ENCODE measurements at places on chromosomes 11 and 22.

- DNase-seq = no peak
Observed at GRCh38 chr11:120326845-120327281, 1.8 kb downstream of the TLCD5 start.

DNA sequence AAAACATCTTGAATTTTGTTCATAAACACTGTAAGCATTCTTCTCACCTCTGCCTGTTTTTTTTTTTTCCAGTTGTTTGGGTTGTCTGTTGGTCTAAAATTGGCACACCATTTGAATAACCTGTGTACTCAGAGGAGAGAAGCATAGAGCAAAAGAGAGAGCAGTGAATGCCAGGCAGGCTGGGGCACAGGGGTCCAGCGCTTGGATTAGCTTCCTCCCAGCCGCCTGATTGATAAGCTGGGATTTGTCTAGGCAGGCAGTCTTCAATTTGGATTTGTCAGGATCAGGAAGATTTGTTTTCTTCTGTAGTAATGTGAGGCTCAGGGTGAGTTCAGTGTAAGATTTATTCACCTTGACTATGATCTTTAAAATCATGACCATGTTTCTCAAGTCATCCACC, 59.0 kb downstream of the ARL14EP start:
- no peak for DNase-seq

- no peak for DNase-seq
Observed at GRCh38 chr11:69078930-69079605, 30.3 kb downstream of the TPCN2 start.

GRCh38 chr11:60097189-60097588, 8.7 kb downstream of the MS4A2 start:
- no peak for DNase-seq

- DNase-seq = no peak
Observed at GRCh38 chr22:24482575-24482974, 12.6 kb upstream of the UPB1 start.

DNA sequence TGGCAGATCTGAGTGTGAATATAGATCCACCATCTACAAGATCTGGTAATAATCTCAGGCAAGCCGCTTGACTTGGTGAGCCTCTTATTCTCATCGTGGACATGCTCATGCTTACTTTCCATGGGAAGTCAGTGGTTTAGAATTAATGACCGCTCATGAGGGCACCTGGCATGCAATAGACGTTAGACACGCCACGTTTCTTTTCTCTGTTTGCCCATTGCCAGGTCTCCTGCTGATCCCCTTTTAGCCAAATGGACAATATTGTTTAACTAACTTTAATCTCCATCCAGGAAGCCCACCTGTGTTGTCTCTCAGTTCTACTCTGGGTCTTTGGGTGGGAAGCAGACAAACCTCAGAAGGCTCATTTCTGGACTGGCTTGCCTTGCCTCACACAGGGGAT, 439.1 kb downstream of the ETS1 start:
- DNase-seq = no peak

- DNase-seq = no peak
Observed at GRCh38 chr22:19574247-19574646, 50.0 kb upstream of the CLDN5 start.

GRCh38 chr11:116541460-116541859, 231.3 kb downstream of the BUD13 start:
- no peak for DNase-seq

GRCh38 chr11:69984457-69985261, 93.5 kb upstream of the ANO1 start:
- DNase-seq = no peak

DNA sequence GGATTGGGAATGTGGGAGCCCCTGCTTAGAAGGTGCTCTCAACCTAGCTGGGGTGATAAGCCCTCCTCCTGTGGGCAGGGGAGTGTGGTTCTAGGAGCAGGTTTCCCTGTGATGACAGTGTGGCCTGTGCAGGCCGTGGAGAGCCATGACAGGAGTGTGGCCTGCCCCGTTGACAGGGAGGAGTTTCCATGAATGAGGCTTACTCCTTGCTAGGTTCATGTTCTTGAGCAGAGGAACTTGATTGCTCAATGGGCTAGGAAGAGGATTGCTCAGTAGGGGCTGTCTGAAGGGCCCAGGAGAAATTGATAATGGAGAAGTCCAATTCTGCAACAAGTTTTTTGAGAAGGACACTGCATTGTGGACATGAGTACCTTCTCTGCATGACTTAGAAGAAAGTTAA, 92.0 kb downstream of the PPP6R3 start:
- no peak for DNase-seq

GRCh38 chr11:104946907-104947306, 21.5 kb downstream of the CASP4 start:
- DNase-seq = no peak

GRCh38 chr11:7605186-7605943, 67.9 kb downstream of the CYB5R2 start:
- DNase-seq = no peak

DNA sequence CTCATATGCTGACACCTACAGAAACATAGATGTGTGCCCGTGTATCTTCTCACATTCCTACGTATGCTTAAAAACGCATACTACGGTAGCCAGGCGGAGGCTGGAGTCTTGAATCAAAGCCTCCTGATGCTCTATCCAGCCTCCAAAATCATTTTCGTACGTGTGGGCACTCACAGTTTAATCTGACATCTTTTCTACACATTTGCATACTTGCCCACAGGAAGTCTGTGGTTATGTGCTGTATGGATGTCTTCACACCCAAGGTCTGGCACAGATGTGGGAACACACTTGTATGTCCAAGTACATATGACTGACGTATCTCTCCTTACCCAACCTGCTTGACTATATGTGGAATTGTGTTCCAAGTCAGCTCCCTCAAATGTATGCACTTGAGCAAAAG, 561.8 kb upstream of the CADM1 start:
- no peak for DNase-seq

GRCh38 chr22:44765571-44766285, 13.4 kb downstream of the ARHGAP8 start:
- no peak for DNase-seq

DNA sequence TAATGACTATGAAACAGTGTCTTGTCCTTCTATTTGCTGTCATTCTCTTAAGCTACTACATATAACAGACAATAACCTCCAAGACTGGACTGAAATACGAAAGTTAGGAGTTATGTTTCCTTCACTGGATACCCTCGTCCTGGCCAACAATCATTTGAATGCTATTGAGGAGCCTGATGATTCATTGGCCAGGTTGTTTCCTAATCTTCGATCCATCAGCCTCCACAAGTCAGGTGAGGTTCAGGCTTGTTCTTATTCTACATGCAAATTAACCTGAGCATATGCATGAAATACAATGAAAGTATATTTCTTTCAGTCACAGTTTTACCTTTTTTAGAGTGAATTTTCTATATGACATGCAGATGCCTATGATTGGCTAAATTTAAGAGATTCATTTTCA, 31.2 kb downstream of the TBCEL start:
- DNase-seq = no peak

GRCh38 chr22:49426098-49426497, 401.6 kb downstream of the BRD1 start:
- DNase-seq = no peak

DNA sequence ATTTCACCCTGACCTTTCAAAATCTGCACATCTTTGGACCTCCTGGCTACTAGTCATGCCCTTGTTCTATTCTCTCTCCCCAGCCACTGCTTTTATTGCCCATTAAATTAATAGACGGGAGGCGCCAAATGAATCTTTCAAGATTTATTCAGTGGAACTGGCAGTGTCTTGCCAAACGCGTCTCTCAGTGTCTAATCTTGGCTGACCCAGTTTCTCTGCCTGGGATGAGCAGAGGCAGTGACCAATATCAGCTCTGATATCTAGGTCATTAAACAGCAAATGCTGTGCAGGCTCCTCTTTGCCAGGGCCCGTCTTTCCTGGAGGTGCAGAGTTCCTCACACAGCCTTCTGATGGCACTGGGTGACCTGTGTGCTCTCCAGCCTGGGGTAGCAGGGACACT, 74.0 kb downstream of the TRAF6 start:
- no peak for DNase-seq

DNA sequence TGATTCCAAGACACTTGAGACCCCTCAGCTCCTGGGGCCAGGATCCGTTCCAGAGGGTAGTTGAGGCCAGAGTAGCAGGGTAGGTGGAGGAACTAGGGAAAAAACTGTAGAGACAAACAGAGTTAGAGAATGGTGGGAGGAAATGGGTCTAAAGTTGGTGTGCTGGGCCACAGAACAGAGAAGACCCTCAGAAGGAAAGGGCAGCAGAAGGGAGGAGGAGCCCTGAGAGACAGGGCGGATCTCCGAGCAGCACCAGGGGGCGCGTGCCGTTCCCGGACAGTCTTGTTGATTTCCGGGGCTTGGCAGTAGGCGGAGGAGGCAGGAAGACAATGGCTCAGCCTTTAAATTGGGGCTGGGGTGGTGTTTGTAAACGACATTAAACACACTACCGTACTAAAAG, 2.4 kb upstream of the CECR2 start:
- peak; percentile 17 for DNase-seq

GRCh38 chr11:26229981-26230380, 101.9 kb upstream of the ANO3 start:
- DNase-seq = no peak

DNA sequence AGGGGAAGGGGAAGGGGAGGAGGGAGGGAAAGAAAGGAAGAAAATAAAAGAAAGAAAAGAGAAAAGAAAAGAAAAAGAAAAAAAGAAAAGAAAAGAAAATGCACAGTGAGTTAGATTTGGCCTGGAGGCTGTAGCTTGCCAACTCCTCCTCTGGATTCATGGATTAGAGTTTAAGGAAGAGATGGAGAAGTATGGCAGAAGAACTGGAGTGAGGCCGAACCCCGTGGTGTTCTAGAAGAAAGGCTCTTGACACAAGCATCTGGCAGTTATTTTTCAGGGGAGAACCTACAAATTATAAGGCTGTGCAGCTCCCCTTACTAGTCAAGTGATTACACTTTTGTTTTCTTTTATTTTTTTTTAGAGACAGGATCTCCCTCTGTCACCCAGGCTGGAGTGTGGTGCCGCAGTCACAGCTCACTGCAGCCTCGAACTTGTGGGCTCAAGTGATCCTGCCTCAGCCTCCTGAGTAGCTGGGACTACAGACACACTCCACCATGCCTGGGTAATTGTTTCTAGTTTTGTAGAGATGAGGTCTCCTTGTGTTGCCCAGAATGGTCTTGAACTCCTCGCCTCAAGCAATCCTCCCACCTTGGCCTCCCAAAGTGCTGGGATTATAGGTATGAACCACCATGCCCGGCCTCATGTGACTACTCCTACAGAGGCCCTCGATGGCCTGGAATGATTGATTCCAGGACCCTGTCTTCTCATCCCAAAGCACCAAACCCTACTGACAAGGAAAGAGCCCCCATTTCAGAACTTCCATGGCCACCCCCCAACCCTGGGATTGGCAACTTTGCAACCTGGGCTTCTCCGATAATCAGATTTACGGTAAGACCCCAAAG, 19.5 kb downstream of the ZNF74 start:
- DNase-seq = no peak

GRCh38 chr11:128942272-128942612, 429 bp downstream of the TP53AIP1 start:
- no peak for DNase-seq

GRCh38 chr11:121067453-121067852, 33.6 kb upstream of the TECTA start:
- no peak for DNase-seq

GRCh38 chr11:46247659-46248058, 29.8 kb upstream of the CREB3L1 start:
- DNase-seq = no peak

DNA sequence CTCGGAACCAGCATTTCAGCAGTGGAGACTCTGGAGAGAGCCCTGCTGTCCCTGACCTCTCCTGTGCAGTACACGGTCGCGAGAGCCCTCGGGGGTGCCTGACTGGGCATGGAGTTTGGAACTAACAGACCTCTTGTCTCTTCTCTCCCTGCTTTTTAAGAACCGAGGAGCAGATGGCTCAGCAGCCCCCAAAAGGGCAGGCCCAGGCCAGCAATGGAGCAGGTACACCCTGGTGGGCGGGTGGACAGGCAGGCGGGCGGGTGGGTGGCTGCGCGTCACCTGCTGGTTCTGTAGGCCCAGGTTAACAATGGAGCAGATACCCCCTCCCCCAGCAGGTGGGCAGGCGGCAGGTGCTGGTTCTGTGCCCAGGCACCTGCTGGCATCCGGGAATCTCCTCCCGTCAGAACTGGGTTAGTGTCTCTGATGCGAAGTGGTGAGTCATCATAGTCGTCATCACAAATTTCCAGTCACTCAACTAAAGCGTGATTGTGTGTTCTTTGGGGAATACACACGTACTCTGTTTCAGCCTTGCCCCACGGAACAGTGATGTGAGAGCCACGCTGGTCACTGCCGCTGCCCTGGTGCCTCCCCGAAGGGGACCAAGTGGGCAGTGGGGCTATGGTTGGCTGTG, 41.1 kb downstream of the GRAMD4 start:
- no peak for DNase-seq

- DNase-seq = no peak
Observed at GRCh38 chr11:63882555-63883242, 34.3 kb downstream of the RCOR2 start.

DNA sequence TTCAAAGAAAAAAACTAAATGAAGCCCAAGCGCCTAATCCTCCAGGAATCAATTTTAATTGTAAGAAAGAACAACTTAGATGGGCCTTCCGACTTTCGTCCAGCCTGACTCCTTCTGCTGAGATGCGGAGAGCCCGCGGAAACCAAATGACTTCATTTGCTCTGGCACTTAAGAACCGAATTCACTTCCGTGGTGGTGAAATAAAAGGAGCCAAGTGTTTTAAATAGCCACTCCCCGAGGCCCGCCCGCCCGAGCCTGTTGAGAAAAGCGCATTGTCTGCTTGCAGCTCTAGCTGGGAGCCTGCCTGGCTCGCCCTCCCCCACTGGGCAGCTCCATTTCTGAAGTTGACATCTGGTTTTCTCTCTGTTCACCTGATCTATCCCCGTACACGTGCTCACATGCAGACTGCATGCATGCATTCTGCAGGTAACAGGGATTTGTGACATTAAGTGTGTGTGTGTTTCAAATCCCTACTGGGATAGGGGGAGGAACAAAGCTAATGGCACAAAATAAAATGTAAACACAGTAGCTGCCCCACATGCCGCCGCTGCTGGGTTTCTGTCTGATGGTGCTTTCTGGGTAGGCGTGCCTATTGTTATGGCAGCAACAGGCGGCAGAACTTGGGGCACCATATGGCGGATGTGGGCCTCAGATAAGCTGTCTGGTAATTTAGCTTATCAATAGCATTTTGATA, 6.2 kb downstream of the TEAD1 start:
- DNase-seq = no peak

GRCh38 chr11:134164490-134165370, 59.0 kb downstream of the NCAPD3 start:
- no peak for DNase-seq

- DNase-seq = no peak
Observed at GRCh38 chr11:65882120-65883057, 2.8 kb downstream of the CTSW start.

- DNase-seq = no peak
Observed at GRCh38 chr11:61725781-61726231, 26.6 kb upstream of the MYRF start.

DNA sequence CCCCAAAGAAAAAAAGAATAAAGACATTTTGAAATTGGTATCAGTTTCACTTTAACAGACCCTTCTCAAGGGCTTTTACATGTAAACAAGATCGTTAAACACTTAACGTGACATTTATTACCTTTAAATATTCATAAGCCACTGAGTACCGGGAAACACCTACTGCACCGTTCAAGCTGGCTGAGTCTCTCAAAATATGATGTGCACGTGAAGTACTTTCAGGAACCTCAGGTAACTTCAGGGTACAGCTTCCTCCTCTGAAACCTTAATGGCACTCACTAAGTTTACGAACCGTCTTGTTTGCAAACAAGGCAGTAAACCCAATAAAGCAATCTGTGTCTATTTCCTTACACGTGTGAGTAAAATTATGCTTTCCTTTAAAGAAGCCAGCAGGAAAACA, 105.5 kb upstream of the TENM4 start:
- DNase-seq = no peak

- no peak for DNase-seq
Observed at GRCh38 chr22:41177622-41178424, 27.3 kb upstream of the L3MBTL2 start.
